Stimulated activated CD4-positive, alpha-beta T cell treated with anti-CD3 and anti-CD28 coated beads, TNF-alpha, amount 100 ng/mL, for 48 hours (primary cell): ENCODE measurements at places on chromosomes 5 and 9.

GRCh38 chr9:126877418-126877817 is 17.0 kb downstream of the ZBTB34 start:
- no peak for DNase-seq

DNA sequence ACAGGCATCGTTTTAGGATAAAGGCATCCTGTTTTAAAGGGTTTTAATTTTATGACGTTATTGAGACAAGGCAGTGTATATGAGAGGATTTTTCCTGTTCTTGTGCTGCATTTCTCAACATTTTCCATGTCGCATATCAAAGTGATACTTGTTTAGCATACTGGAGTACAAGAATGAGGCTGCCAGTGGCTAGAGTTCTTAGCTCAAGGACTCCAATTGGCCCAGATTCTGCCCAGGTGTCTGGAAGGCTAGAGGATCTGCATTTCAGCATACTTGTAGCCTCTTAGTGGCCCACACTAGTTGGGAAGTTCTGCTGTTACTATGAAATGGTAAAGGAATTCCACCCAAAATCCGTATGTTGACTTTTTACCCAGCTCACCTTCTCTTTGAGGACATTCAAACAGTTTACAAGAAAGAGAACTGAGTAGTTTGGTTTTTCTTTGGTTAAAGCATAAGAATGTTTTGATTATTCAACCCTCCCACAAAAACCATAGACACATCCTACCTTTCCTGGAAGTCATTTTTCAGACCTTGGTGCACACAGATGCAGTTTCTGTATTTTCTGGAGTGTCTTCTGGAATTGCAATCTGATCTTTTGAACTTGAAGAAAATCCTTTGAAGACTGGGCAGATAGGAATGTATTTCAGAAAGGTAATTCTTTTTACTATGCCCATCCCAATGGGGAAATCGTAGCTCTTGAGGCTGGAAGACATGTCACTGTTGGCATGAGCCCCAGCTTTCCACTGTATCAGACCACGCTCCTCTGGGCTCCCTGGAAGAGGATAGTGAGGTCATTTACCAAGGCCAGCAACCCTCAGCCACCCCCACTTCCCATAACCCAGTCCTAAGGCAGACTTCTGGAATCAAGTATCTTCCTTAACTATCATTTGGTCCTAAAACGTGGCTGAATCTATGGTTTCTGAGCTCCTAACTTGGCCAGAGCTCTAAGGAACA is 11.3 kb downstream of the SLC23A1 start:
- DNase-seq: no peak

DNA sequence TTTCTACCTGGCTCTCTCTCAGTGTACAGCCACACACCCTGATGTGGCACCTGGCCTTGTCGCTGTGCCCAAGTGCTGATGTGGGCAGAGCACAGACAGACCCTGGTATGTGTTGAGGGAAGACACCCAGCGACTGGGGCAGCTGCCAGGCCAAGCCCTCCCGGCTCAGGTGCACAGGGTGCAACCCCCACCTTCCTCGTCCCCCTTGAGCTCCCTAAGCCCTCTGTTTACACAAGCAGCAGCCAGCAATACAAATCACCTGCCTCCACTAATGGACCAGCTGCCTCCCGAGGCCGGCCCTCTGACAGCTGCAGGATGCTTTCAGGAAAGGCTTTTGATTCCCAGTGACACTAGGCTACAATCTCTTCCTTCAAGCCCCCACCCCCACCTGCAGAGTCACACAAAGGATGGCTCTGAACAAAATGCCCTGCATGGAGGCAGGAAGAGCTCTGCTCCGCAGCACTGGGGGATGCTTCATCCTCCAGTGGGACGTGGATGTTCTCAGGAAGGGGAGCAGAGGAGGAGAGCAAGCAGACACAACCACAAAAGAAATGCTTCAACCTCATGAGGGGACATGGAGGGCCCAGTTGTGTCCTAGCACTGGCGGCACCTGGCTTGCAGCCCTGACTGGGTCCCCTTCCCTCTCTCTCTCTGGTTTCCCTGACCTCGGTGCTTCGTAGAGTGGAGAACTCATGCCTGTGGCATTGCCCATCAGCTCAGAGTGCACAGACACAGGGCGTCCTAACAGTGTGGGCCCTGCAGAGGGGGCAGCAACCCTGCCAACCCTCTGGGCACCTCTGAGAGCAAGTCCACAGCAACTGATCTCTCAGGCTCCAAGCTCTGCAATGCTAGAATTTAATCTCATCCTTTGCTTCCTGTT is 140.8 kb downstream of the BARX1 start:
- DNase-seq: no peak

- no peak for DNase-seq
These were observed 19.9 kb downstream of the TLR4 start for GRCh38 chr9:117723986-117724625.

DNA sequence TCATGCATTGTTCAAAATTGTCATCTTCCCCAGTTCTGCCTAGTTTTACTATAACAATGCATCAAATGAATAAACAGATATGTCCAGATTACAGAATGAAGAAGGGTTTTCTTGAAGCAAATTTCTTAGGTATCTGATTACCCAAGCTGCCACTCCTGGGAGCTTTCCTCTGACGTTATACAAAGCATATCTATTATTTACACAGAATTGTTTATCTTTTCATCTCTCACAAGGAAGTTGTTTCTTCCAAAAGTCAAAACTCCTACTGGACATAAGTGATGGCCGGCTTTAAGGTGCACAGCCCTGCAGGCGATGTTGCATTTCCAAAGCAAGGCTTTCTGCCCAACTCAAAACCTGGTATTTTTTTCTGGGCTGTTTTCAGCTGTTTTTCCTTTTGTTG is 73.4 kb upstream of the ANKH start:
- no peak for DNase-seq

- DNase-seq: no peak
These were observed 16.0 kb downstream of the CTSL start for GRCh38 chr9:87741891-87742290.

DNA sequence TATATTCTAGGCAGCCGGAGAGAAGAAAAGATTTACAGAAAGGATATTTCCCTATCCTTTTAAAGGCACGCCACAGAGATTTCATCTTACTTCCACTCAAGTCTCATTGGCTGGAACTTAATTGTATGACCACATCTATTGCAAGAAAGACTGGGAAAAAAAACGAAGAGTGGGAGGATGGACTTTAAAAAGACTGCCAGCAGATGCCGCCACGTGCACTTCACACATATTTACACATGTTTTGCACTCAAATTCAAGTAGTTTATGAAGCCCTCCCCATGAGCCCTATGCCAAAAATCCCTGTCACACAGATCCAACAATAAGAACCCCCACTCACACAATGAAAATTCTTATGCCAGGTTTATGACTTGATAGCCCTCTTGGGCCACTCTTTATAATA is 138.5 kb upstream of the TYRP1 start:
- no peak for DNase-seq

GRCh38 chr5:149759563-149759962 is 29.5 kb downstream of the PPARGC1B start:
- DNase-seq: no peak
